ENCODE measurements at places on chromosomes 16 and 17.
A peak's percentile ranks its signal among the peaks of the same experiment; 100 is the strongest.

- no peak for DNase-seq
Observed at GRCh38 chr16:71917900-71918299, 22.6 kb downstream of the IST1 start.

- DNase-seq = no peak
Observed at GRCh38 chr16:25009822-25010221, 5.3 kb downstream of the ARHGAP17 start.

DNA sequence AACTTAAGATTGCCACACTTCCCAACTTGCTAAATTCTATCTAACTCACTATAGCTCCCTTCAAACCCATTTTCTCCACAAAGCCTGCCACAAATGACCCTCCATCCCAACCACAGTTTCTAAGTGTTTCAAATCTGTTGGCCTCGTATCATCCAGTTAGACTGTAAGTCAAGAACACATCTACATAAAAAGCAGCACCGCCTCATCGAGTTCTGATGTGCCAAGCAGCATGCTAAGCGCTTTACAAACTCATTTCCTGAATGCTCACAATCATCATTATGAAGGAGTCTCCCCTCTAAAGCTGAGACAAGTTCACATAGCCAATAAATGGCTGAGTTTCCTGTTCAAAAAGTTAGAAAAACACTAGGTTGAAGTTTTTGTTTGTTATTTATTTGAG lies 9.2 kb upstream of the ANKFY1 start:
- DNase-seq = no peak

- DNase-seq = no peak
Observed at GRCh38 chr17:36111068-36111490, 7.5 kb downstream of the CCL4 start.

DNA sequence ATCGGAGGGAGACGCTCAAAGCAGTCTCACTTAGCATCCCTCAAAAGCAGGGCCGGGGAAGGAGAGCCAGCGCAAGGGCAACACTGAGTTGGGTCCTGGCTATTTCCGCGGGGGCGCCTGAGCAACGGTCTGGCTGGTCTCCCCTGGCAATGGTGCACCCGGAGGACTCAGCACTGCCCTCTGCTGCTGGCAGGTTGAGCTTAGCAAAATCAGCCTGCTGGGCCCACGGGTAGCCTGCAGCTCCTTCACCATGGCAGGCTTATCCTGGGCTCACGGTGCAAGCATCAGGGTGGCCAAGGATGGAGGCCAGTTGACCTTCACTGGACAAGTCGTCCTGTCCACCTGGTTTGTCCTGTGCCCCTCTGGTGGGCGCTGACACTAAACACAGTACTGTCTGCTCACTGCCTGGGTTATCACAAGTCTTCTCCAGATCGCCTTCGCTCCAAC lies 14.4 kb upstream of the ALDH3A1 start:
- peak; percentile 17 for DNase-seq

DNA sequence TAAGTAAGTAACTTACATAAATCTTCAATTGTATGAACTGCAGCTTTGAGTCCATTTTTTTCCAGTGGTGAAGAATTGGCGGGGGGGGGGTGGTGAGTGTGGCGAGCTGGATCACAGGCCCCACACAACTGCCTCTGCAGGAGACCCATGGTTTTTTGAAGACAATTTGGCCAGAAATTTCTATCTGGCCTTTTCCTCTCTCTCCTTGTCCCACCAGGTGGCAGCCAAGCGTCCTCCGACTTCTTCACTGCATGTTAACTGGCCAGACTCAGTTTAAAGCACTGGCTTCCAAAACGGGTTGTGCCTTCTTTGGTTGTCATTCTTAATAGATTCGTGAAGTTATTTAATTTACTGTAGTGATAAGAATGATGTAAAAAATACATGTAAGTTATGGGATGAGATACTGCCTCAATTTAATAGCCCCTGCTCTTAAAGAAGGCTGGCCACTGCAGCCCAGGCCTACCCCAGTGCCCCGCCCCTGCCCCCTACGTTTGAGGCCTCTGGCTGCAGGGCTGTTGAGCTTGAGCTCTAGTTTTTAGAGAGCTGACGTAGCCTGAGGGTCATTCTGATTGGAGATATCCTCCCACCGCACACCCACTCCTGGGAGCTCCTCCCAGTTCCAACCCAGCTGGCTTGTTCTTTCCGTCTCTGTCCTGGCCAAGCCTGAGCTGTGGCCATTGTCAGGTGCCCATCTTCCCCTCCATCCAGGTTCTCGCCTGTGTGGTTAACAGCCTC lies 36.4 kb downstream of the AKAP1 start:
- peak; percentile 29 for DNase-seq

GRCh38 chr16:3036726-3037315 lies at the start of gene BICDL2:
TSS of gene BICDL2 (minus strand) at chr16:3036944. CDS start at chr16:3035496, 1,448 bp downstream.
- DNase-seq = no peak

GRCh38 chr17:77253611-77254051 lies 112.9 kb downstream of the SEC14L1 start:
- no peak for DNase-seq

- DNase-seq = no peak
Observed at GRCh38 chr16:14337303-14338191, 266.4 kb downstream of the MRTFB start.

DNA sequence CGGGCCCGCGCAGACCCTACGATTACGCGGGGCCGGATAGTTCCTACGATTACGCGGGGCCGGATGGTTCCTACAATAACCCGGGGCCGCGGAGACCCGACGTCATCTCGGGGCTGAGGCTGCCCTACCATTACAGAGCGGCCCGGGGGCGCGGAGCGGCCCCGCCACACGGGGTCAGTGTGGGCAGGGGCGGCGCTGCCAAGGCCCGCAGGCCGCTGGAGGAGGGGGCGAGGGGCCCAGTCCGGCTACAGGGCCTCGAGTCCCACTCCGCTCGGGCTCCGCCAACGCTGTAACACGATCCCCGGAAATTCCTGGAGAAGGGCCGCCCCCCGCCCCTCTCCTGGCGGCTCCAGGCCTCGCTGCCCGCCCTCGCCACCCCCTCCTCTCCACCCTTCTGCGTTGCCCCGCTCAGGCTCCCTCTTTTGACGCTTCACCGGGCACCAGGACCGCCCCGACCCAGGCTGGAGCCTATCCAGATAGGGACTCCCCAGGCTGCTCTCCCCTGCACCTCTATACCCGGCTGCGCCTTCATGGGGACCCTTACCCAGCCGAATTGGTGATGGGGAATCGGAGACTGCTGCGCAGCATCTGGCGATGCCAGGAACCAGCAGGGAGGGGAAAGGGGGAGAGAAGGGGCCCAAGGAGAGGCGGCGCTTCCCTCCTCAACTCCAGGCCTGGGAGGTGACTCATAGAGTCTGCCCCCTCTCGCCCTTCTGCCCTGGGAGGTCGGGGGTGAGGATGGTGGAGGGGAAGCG lies at the start of gene RAB34:
Gene RAB34 (minus strand): TSS at position 291 of the 755 bp plus-strand sequence. CDS start 602 bp downstream, outside the sequence.
- no peak for DNase-seq

Data from NCI-H1092 treated with DMSO at 0.1 percent for 48 hours (cell line).